ENCODE measurements at places on chromosomes 6 and 20.
A peak's percentile ranks its signal among the peaks of the same experiment; 100 is the strongest.

DNA sequence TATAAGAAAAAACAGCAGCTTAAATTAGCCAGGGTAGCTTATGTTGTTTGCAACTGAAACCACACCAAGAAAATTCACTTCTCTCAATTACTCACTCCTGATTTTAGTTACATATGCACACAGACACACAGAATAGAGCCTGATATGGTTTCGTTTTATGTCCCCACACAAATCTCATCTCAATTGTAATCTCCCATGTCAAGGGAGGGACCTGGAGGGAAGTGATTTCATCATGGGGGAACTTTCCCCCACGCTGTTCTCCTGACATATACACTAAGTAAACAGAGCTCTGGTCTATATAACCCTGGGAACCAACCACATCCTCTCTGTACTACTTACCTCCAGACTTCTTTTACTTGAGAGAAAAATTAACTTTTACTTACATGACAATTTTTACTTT is 9.8 kb downstream of the OR12D1 start:
- no peak for DNase-seq

DNA sequence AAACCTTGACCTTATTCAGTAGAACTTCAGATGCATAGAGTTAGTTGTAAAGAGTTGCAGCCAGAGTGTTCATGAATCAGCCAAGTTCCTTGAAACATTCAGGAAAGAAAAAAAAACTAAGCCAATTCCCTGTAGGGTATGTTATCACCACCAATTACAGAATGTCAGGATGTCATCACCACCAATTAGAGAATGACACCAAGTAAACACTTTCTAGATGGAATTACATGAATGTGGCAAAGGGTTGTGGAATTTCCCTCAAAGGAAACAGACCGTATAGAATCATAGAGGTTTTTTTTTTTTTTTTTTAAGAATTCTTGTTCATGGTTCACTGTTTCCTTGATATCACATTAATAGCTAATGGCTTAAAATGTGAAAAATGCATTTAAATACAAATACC is 472.1 kb upstream of the RNF217 start:
- no peak for DNase-seq

DNA sequence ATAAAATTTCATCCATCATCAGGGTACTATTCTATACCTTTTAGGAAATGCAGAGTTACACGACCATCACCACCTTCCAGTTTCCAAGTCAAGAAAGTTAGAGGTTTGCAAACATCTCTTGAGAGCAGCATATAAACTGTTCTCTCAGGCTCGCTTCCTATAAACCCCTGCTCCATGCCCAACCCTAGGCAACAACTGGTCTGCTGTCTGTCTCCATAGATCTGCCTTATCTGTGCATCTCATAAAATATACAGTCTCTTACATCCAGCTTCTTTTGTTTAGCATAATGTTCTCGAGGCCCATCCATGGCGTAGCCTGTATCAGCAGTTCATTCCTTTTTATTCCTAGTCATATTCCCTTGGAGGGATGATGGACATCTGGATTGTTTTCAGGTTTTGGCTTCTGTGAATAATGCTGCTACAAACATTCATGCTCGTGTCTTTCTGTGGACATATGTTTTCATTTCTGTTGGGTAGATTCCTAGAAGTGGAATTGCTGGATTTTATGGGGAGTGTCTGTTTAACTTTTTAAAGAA is 6.1 kb downstream of the PTPRT start:
- DNase-seq, result no peak

GRCh38 chr6:138535728-138536455 is 36.6 kb upstream of the NHSL1 start:
- no peak for DNase-seq

DNA sequence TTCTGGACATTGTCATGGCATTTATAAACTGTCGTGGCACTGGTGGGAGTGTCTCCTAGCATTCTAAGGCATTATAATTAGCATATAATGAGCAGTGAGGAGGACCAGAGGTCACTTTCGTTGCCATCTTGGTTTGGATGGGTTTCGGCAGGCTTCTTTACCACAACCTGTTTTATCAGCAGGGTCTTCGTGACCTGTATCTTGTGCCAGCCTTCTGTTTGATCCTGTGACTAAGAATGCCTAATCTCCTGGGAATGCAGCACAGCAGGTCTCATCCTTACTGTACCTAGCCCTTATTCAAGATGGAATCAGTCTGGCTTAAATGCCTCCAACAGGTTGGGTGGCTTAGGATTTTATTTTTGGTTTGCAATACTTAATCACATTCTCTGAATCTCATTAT is 142.7 kb upstream of the GGTLC1 start:
- no peak for DNase-seq

GRCh38 chr6:27630727-27631608 is 158.1 kb upstream of the ZNF184 start:
- peak; percentile 39 for DNase-seq

DNA sequence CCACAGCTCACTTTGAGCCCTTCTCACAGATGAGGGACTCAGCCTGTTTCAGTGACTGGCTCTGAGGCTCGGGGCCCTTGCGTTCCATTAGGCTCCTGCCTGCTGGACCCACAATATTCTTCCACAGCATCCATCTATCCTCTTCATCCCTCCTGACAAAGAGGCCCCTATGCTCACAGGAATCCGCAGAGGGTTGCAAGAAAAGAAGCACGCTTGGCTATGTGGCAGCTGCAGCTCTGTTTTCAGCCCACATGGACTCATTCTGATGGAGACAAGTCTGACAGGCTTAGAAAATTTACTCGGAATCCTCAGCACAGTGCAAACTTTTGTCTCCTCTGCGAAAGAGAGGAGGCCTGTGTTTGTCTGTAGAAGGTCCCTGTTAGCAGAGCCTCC is 207.5 kb downstream of the SYNDIG1 start:
- DNase-seq, result no peak

DNA sequence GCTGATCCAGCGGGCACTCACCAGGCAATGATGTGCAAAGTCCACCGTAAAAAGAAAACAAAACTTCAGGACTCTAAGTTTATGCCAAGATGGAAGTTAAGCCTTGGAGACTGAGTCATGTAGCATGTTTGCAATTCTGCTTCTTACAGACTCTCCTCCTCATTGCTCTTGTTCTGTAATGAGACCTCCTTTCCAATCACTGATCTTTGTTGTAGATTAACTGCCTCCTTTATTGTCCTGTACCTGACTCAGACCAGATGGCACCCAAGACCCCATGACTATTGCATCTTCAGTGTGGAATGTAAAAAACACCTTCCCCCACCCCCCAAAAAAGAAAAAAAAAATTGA is 11.2 kb downstream of the NEU1 start:
- no peak for DNase-seq

DNA sequence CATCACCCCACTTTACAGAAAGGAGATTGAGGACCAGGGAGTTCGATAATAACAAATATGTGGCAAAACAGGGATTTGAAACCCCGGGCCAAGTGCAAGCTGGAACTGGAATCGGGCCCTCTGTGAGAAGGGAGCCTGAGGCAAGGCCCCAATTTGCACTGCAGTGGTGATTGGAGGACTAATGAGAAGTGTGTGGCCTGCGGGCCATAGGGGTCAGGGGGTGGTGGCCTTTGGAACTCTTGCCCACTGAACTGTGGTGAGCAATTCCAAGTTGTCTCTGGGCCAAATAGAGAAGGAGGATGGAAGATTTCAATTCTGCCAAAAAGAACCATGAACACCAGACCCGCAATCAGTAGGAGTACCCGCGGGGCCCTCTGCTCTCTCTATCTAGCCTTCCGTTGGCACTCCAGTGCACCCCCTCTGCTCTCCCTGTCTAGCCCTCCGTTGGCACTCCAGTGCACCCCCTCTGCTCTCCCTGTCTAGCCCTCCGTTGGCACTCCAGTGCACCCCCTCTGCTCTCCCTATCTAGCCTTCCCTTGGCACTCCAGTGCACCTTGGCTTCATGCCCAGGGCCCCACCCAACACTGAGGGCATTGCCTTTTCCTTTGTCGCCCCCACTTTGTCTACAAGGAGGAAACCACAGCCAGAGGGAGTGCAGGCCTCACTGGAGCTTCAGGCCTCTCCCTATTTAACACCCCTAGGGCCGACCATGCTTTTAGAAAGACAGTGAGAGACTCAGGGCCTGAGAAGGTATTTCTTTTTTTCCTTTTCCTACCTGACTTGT is 6.0 kb upstream of the PTPRA start:
- DNase-seq, result no peak

- DNase-seq, result no peak
These were observed 171.3 kb upstream of the NT5E start for GRCh38 chr6:85278466-85279035.

GRCh38 chr6:44667668-44668390 is 280.3 kb downstream of the CDC5L start:
- DNase-seq, result no peak

- no peak for DNase-seq
These were observed 434.5 kb downstream of the HDGFL1 start for GRCh38 chr6:23003671-23004467.
